AG04449 (cell line): ENCODE measurements at places on chromosomes 13 and 19.

- DNase-seq: no peak
These were observed 54.5 kb downstream of the KL start for GRCh38 chr13:33070713-33071112.

GRCh38 chr13:107348925-107349324 lies 781.0 kb upstream of the ARGLU1 start:
- no peak for DNase-seq

DNA sequence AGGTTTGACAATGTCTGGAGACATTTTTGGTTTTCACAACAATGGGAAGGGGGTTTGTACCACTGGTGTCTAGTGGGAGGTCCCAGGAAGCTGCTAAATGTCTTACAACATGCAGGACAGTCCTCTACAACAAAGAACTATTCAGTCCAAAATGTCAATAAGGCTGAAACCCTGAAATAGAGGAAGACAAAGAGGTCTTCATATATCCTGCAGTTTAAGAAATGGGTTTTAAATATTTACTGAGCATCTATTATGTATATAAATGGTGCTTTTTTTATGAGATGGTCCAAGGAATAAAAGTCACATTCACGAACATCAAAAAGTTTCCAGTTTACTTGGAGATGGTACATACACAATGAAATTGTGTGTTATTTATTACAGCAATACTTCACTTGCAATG lies 107.3 kb downstream of the AKAP11 start:
- DNase-seq: no peak

GRCh38 chr13:44652962-44653660 lies 77.0 kb upstream of the TSC22D1 start:
- no peak for DNase-seq

DNA sequence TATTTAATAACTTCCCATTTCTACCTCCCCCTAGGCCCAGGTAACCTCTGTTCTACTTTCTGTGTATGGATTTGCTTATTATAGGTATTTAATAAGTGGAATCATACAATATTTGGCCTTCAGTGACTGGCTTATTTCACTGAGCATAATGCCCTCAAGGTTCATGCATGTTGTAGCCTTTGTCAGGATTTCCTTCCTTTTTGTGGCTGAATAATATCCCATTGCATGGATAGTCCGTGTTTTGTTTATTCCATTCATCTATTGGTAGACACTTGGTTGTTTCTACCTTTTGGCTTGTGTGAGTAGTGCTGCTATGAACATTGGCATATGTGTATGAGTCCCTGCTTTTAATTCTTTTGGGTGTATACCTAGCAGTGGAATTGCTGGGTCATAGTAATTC lies 9.4 kb downstream of the HNRNPM start:
- DNase-seq: no peak

DNA sequence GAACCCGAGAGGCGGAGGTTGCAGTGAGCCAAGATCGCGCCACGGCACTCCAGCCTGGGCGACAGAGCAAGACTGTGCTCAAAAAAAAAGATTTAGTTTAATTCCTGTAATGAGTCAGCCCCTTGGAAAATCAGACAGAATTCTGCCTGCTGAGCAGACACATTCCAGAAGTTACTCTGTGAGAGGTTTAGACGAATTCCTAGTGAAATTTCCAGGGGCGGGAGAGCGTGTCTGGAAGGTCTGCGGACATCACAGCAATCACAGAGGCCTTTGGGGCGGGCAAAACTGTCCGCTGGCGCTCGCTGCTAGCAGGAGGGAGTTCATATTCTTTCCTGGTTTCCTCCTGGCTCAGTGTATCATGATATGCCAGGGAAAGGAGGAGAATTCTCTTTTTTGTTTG lies 17.5 kb downstream of the MISP start:
- peak; percentile 45 for DNase-seq

- DNase-seq: no peak
These were observed 21.6 kb downstream of the LIG1 start for GRCh38 chr19:48148576-48148975.

DNA sequence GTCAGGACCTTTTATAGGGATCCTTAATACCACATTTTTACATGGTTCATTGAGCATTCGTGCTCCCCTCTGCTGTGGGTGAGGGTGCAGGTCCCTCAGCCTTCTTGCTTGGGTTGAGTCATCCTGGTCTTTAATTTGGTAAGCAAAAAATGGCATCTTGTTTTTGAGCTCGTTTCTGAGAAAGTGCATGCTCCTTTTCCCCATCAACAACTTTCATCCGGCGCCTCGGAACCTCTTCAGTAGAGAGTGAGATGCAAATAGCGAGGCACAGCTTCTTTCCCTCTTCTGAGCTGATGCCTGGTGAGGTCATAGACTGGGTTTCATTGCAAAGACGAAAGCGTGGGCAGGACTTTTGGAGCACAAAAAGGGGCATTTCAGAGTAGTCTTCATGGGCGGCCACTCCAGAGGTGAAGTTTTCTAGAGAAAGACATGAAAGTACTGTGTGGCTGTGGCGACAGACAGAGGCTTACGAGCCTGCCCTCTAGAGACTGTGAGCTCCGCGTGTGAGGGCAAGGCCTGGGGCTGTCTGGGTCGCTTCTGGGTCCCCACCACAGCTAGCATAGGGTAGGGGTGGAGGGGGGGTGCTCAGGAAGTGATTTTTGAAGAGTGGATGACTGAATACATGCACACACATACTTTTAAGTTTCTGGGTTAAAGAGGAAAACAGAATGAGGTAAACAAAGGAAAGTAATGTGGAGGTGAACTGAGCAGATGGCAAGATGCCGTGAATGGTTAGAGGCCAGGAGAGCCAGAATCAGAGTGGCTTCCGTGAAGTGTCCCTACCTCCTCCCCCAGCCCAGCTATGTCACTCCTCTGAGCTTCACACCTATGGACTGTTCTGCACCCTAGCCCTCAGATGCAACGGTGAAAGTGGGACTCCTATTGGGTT lies 44.3 kb downstream of the BBC3 start:
- DNase-seq: no peak

- no peak for DNase-seq
These were observed 27.5 kb downstream of the VRK3 start for GRCh38 chr19:49997709-49998108.

GRCh38 chr13:67119481-67119894 lies 110.6 kb downstream of the PCDH9 start:
- peak; percentile 67 for DNase-seq

GRCh38 chr13:33932769-33933406 lies 114.9 kb downstream of the RFC3 start:
- DNase-seq: no peak

GRCh38 chr13:96417939-96418685 lies 328.2 kb downstream of the HS6ST3 start:
- DNase-seq: no peak

DNA sequence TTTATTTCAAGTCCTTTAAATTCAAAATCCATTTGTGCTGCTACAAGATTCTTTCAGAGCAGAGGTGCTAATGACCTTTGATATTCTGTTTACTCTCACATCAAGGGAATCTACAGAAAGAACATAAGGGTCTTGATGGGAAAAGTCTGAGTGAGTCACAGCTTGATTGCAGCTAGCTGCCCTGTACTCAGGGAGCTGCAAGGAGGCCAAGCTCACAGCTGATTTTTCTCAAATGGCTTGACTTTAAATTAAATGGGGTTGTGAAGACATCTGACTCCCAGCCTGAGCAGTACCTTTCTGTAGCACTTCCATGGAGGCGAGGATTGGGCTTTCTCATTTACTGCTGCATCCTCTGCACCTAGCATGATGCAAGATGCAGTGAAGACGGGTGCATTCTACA lies 62.5 kb downstream of the RAP2A start:
- no peak for DNase-seq

DNA sequence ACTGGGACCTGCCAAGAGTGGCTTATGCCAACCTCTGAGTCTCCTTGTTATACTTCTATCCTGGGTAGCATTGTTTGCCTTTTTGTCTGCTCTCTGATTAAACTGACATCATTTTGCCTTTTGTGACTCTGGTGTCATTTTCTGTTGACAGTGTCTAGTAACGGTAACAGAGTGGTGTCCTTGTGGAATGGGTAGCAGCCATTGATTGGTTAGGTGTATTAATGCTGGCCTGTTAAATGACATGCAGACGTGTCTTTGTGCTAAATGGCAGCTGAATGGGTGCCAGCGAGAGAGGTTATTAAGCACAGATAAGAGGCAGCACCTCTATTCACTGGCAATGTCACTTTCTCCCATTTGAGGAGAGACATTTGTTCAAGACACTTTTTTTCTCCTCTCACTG lies 1289.4 kb downstream of the PCDH9 start:
- DNase-seq: no peak

DNA sequence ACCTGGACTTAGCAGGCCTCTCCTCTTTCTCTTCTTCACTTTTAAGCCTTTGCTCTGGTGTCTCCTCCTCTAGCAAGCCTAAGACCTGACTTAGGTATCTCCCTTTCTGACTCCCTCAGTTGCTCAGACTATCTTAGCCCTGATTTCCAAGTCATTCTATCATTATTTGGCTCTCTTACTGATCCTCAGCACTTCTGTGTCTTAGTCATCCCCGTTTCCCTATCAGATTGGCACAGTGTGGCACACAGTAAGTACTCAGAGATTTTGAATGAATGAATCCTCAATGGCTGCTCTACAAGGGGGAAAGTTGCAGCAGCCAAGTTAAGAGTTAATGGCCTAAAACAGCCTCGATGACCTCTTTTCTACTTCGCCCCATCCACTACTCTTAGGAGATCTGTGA lies 8.2 kb downstream of the KCTD12 start:
- no peak for DNase-seq

DNA sequence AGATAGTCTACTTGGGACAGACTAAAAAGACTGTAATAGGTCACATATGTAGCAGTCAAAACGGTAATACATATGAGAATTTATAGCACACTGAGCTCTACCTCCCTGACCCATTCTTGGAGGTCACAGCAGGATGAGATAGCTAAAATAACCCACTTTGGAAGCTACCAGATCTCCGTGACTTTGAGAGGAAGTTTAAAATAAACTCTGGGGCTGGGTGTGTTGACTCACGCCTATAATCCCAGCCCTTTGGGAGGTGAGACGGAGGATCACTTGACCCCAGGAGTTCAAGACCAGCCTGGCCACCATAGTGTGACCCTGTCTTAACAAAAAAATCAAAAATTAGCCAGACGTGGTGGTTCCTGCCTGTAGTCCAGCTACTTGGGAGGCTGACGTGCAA lies 45.3 kb downstream of the DHRS12 start:
- DNase-seq: no peak

DNA sequence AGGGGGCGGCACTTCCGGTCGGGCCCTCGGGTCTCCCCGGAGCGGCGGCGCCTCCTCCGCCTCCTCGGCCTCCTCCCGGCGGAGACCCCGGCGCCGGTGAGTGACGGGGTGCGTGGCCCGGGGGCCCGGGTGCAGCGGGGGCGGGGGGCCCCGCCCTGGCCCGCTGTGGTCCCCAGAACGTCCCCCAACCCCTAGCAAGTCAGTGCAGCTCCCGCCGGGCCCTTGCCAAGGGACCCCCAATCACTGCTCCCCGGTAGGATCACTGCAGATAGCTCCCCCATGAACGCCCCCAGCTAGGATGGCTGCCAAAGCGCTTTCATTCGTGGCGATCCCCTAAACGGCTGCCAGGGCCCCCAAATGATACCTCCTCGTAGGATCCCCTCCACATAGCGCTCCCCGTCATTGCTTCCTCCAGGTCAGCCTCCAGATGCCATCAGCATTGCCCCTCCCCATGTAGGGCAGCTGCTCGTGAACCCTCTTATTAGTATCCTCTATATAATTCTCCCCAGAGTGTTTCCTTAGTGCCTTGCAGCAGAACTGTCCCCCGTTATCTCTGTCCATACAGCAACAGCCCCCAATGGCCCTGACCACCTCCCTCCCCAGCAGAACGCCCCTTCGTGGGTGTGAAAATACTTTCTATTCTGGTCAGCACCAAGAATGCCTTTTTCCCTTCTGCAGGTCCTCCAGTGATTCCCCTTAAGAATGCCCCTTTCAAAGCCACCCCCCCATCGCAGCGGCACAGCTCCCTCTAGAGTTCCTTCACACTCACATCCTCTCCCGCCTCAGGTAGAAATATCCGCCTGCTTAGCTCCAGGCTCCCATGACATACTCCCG lies at the start of gene ZNF865:
Gene ZNF865, plus strand, starts transcription at position 11 of the 834 bp plus-strand sequence. CDS start 7,972 bp downstream, outside the sequence.
- DNase-seq: no peak

DNA sequence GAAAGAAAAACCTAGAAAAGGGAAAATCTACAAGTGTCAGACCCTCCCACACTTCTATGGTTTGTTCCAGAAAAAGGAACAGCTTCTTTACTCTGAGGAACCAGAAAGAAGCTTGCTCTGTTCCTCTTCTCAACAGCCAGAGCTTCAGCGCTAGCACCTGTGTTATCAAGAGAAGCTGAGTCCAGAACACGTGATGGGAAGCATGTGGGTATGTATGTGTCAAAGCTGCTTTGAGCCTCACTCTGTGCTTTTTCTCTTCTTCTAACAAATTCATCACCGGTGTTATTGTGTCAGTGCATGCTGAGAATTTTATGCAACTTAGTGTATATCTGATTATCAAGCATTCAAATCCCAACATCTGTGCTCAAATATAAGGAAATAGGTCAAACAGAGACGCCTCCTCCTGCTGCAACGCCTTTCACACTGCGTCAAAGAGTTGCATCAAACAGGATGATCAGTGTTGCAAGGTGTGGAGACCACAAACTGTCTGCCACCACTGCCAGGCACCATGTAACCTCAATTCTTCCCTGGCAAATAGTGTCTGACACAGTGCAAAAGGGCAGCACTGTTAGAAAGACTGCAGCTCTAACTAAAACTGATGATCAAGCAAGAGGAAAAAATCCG lies 83.9 kb downstream of the LRRC63 start:
- DNase-seq: no peak

GRCh38 chr13:30323524-30323923 lies 16.2 kb upstream of the KATNAL1 start:
- no peak for DNase-seq

- DNase-seq: no peak
These were observed 664 bp downstream of the IRF3 start for GRCh38 chr19:49665036-49665350.

GRCh38 chr19:43660971-43661360 lies 9.0 kb downstream of the PLAUR start:
- DNase-seq: no peak

GRCh38 chr13:42333613-42334328 lies 61.8 kb downstream of the AKAP11 start:
- no peak for DNase-seq
